ENCODE measurements at places on chromosomes 2 and 18. TPM values are rescaled to one million over a fixed set of nuclear protein-coding genes. Genes with fewer than 3 reads are reported as not detected.

- no peak overlapping the region for H3K27ac ChIP-seq
- no peaks in the 10 kb centered on the region for H3K36me3 ChIP-seq
- H3K27me3 ChIP-seq: peaks cover 27% of the 10 kb centered on the region
- no peak overlapping the region for H3K4me3 ChIP-seq
Observed at GRCh38 chr2:205675861-205676516, 6.3 kb upstream of the NRP2 start.

GRCh38 chr2:28228434-28228995 is 164.1 kb upstream of the FOSL2 start:
- no peaks in the 10 kb centered on the region for H3K36me3 ChIP-seq
- no peak for DNase-seq
- no peak overlapping the region for H3K27ac ChIP-seq

GRCh38 chr2:120302301-120302700 is 43.6 kb upstream of the INHBB start:
- H3K27me3 ChIP-seq: peaks cover 5% of the 10 kb centered on the region
- peaks cover 12% of the 10 kb centered on the region for H3K4me1 ChIP-seq
- H3K36me3 ChIP-seq: peaks cover 7% of the 10 kb centered on the region
- H3K27ac ChIP-seq: no peak overlapping the region
- DNase-seq: no peak

- no peak overlapping the region for H3K4me3 ChIP-seq
- DNase-seq: no peak
- H3K36me3 ChIP-seq: no peaks in the 10 kb centered on the region
- H3K4me1 ChIP-seq: no peaks in the 10 kb centered on the region
Observed at GRCh38 chr2:182503886-182504285, 77.0 kb upstream of the PDE1A start.

GRCh38 chr2:54577944-54578647 is 122.0 kb downstream of the SPTBN1 start:
- H3K36me3 ChIP-seq: peaks cover 10% of the 10 kb centered on the region
- H3K4me3 ChIP-seq: peak overlapping the region; percentile 44
- peaks cover 97% of the 10 kb centered on the region for H3K4me1 ChIP-seq
- no peaks in the 10 kb centered on the region for H3K27me3 ChIP-seq

GRCh38 chr2:65025453-65026123 is 30.6 kb upstream of the CEP68 start:
- no peak overlapping the region for H3K4me3 ChIP-seq
- H3K27ac ChIP-seq: no peak overlapping the region
- H3K27me3 ChIP-seq: no peaks in the 10 kb centered on the region
- DNase-seq: no peak
- peaks cover 8% of the 10 kb centered on the region for H3K4me1 ChIP-seq
- H3K36me3 ChIP-seq: peaks cover 2% of the 10 kb centered on the region

GRCh38 chr2:233006648-233007047 is 6.4 kb downstream of the NGEF start:
- H3K4me3 ChIP-seq: no peak overlapping the region
- DNase-seq: no peak
- H3K27me3 ChIP-seq: no peaks in the 10 kb centered on the region
- H3K4me1 ChIP-seq: no peaks in the 10 kb centered on the region

- DNase-seq: no peak
- no peak overlapping the region for H3K27ac ChIP-seq
- no peaks in the 10 kb centered on the region for H3K27me3 ChIP-seq
- no peaks in the 10 kb centered on the region for H3K4me1 ChIP-seq
Observed at GRCh38 chr18:43160509-43160908, 45.0 kb upstream of the RIT2 start.

DNA sequence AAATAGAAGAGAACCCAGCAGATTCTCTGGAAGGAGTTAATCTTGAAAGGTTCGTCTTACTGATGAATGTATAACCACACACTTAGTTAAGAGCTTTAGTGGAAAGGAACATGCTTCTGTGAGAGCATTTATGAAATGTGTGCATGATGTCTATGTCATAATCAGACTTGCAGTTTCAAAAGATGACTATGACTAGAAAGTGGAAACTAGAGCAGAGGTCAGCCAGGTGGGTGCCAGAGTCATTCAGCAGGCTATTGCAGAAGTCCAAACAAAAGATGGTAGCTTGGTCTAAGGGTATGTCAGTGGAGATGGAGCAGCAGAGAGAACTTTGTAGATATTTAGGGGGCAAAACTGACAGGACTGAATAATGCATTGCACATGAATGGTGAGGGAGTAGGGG is 825.8 kb downstream of the DCC start:
- H3K27ac ChIP-seq: no peak overlapping the region
- H3K36me3 ChIP-seq: no peaks in the 10 kb centered on the region
- no peak overlapping the region for H3K4me3 ChIP-seq
- DNase-seq: no peak

GRCh38 chr2:144364944-144365738 is 154.8 kb downstream of the ZEB2 start:
- no peaks in the 10 kb centered on the region for H3K36me3 ChIP-seq
- DNase-seq: no peak
- H3K4me3 ChIP-seq: no peak overlapping the region
- peaks cover 18% of the 10 kb centered on the region for H3K4me1 ChIP-seq

DNA sequence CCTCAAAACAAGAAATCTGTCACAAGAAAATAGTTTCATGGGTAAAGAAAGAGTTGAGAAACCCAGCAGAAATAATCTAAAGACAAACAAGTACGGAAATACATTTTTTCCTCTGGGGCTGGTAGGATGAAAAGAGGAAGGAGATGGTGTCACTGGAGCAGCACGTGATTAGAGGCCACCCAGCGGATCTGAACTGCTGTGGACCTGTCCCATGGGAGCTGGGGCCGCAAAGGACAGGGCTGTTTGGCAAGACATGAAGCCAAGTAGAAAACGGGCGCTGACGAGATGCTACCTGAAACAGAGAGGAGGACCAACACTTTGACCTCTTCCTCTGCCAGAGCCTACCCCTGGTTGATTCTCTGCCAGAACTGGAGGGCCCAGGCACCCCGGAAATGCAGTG is 295.4 kb upstream of the ATP5MC3 start:
- H3K27me3 ChIP-seq: no peaks in the 10 kb centered on the region
- no peaks in the 10 kb centered on the region for H3K36me3 ChIP-seq
- H3K4me1 ChIP-seq: no peaks in the 10 kb centered on the region
- no peak overlapping the region for H3K27ac ChIP-seq
- H3K4me3 ChIP-seq: no peak overlapping the region

GRCh38 chr2:122866095-122866494 is 1110.6 kb downstream of the TSN start:
- H3K36me3 ChIP-seq: no peaks in the 10 kb centered on the region
- H3K4me3 ChIP-seq: no peak overlapping the region
- no peaks in the 10 kb centered on the region for H3K4me1 ChIP-seq
- no peaks in the 10 kb centered on the region for H3K27me3 ChIP-seq
- DNase-seq: no peak

- H3K27ac ChIP-seq: no peak overlapping the region
- H3K4me1 ChIP-seq: no peaks in the 10 kb centered on the region
- H3K36me3 ChIP-seq: no peaks in the 10 kb centered on the region
- no peaks in the 10 kb centered on the region for H3K27me3 ChIP-seq
Observed at GRCh38 chr2:195863564-195863963, 205.1 kb downstream of the DNAH7 start.

DNA sequence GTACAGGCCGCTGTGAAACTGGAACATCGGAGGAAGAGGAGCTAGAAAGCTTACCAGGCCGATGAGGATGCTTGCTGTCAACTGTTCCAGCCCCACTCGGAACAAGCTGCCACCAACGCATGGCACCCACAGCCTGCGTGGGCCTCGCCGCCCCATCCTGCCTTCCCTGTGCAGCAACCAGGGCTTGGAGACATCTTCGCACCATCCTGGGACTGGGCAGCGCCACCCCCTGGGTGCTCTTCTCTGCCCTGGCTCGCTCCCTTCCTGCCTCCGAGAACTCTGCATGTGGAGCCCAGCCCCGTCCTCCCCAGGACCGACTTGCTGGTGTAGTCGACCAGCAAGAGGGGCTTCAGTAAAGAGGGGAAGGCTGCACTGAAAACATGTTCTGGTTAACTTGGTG is 10.8 kb downstream of the TMEM18 start:
- H3K36me3 ChIP-seq: peaks cover 35% of the 10 kb centered on the region
- H3K4me3 ChIP-seq: no peak overlapping the region
- DNase-seq: no peak
- no peaks in the 10 kb centered on the region for H3K27me3 ChIP-seq

- H3K27me3 ChIP-seq: peaks cover 8% of the 10 kb centered on the region
- H3K4me1 ChIP-seq: no peaks in the 10 kb centered on the region
- no peaks in the 10 kb centered on the region for H3K36me3 ChIP-seq
- no peak for DNase-seq
Observed at GRCh38 chr2:151350579-151351195, 6.7 kb upstream of the TNFAIP6 start.

- H3K36me3 ChIP-seq: no peaks in the 10 kb centered on the region
- H3K4me1 ChIP-seq: no peaks in the 10 kb centered on the region
- H3K27ac ChIP-seq: no peak overlapping the region
- no peaks in the 10 kb centered on the region for H3K27me3 ChIP-seq
Observed at GRCh38 chr18:60894254-60894945, 438.8 kb upstream of the CDH20 start.

GRCh38 chr2:120729406-120730399 is 6.0 kb upstream of the GLI2 start:
- H3K27ac ChIP-seq: no peak overlapping the region
- no peaks in the 10 kb centered on the region for H3K36me3 ChIP-seq
- no peak overlapping the region for H3K4me3 ChIP-seq
- DNase-seq: no peak
- peaks cover 23% of the 10 kb centered on the region for H3K27me3 ChIP-seq

DNA sequence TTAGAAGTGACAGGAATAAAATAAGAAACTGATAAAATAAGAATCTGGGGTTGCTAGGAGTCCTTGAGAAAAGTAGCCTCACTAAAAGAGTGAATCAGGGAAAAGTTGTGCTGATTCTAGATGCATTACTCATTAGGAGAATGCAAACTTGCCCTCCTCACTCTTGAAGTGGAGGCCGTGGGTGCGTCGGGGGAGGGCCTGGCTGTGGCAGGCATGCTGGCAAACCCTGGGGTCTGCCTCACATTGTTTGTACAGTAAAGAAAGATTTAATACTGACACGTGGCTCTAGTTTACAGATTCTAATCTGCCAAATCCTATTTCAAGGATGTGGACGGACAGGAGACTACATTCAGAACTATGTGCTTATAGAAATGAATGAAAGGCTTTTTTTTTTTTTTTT is 41.9 kb downstream of the TANC1 start:
- peaks cover 1% of the 10 kb centered on the region for H3K36me3 ChIP-seq
- H3K27me3 ChIP-seq: no peaks in the 10 kb centered on the region
- peak overlapping the region; percentile 9 for H3K4me3 ChIP-seq
- H3K4me1 ChIP-seq: peaks cover 16% of the 10 kb centered on the region
- DNase-seq: peak; percentile 41
- H3K27ac ChIP-seq: no peak overlapping the region

- no peaks in the 10 kb centered on the region for H3K27me3 ChIP-seq
- no peaks in the 10 kb centered on the region for H3K36me3 ChIP-seq
- peak overlapping the region; percentile 3 for H3K27ac ChIP-seq
- peaks cover 72% of the 10 kb centered on the region for H3K4me1 ChIP-seq
Observed at GRCh38 chr2:101752716-101753616, 55.5 kb downstream of the MAP4K4 start.

- H3K36me3 ChIP-seq: no peaks in the 10 kb centered on the region
- no peaks in the 10 kb centered on the region for H3K4me1 ChIP-seq
- H3K27ac ChIP-seq: no peak overlapping the region
- no peak overlapping the region for H3K4me3 ChIP-seq
Observed at GRCh38 chr2:240301256-240301795, 134.1 kb upstream of the GPC1 start.

DNA sequence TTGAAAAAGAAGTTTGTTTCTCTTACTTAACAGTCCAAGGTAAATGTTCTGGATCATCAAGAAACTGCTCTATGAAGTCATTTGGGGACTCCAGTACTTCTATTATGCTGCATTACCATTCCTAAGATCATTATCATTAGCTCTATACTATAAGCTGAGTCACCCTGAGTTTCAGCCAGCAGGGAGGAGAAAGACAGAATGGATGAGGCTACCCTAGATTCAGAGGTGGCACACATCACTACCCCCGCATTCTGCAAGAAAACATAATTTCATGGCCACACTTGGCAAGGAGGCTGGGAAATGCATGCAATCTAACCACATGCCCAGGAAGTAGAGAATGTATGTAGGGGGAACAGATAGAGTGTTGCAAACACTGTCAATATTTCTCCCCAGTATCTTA is 16.6 kb upstream of the LNPK start:
- no peaks in the 10 kb centered on the region for H3K36me3 ChIP-seq
- peaks cover 35% of the 10 kb centered on the region for H3K27me3 ChIP-seq
- no peak overlapping the region for H3K4me3 ChIP-seq
- no peak for DNase-seq

DNA sequence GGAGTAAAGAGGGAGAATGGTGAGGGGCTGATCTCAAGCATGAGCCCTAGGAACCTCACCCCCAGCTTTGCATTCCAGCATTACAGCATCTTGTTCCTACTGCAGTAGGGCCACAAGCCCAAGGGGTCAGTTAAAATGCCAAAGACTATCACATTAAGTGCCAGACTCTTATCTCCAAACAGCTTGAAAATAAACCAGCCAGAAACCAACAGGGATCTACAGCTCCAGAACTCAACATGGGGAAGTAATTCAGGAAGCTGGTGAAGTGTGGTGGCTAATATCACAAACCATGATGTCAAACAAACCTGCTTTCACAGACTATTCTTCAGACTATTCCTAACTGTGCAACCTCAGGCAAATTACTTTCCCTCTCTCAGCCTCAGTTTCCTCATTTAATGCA is 278.3 kb downstream of the TNS1 start:
- no peaks in the 10 kb centered on the region for H3K27me3 ChIP-seq
- no peak overlapping the region for H3K27ac ChIP-seq
- H3K4me3 ChIP-seq: no peak overlapping the region

- no peaks in the 10 kb centered on the region for H3K36me3 ChIP-seq
- no peaks in the 10 kb centered on the region for H3K27me3 ChIP-seq
- H3K4me3 ChIP-seq: no peak overlapping the region
- no peak overlapping the region for H3K27ac ChIP-seq
- no peaks in the 10 kb centered on the region for H3K4me1 ChIP-seq
Observed at GRCh38 chr18:22296304-22296703, 121.4 kb downstream of the CTAGE1 start.

DNA sequence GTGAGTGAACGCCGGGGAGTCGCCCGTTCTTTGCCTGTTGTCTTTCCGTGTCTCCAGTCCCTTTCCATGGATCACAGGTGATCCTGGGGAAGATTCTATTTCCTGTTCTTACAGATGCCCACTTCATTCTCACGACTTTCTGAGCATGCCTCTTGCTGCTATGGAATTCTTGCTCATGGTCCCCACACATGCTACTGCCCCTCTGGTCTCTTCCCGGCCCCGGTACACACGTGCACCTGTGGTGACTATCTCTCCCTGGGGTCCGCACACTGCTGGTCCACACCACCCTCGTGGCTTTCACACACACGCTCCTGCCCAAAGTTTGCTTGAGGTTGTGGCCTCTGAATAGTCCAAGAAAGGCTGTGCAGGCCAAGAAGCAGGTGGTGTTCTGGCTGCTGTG is 67.9 kb upstream of the ALKAL2 start:
- H3K27me3 ChIP-seq: peaks cover 6% of the 10 kb centered on the region
- H3K4me3 ChIP-seq: no peak overlapping the region
- no peaks in the 10 kb centered on the region for H3K36me3 ChIP-seq
- H3K4me1 ChIP-seq: no peaks in the 10 kb centered on the region
- DNase-seq: no peak

IL1R1 gene
- total RNA-seq: 14.3 TPM

CTLA4 gene
- 132 TPM for total RNA-seq

REG3A gene
- total RNA-seq: not detected

MAP3K19 gene
- total RNA-seq: not detected

ABCG8 gene
- total RNA-seq: not detected

METTL5 gene
- 110 TPM for total RNA-seq

CHRND gene
- not detected for total RNA-seq

EHD3 gene
- total RNA-seq: 0.95 TPM

SESTD1 gene
- total RNA-seq: 11.9 TPM

ST8SIA5 gene
- not detected for total RNA-seq

FBXO48 gene
- total RNA-seq: 3.7 TPM

SDC1 gene
- 0.16 TPM for total RNA-seq

LHCGR gene
- not detected for total RNA-seq
